ENCODE measurements at places on chromosomes 3 and 15.

- no peak for DNase-seq
Measured at GRCh38 chr3:10469441-10470119, 35.8 kb downstream of the ATP2B2 start.

DNA sequence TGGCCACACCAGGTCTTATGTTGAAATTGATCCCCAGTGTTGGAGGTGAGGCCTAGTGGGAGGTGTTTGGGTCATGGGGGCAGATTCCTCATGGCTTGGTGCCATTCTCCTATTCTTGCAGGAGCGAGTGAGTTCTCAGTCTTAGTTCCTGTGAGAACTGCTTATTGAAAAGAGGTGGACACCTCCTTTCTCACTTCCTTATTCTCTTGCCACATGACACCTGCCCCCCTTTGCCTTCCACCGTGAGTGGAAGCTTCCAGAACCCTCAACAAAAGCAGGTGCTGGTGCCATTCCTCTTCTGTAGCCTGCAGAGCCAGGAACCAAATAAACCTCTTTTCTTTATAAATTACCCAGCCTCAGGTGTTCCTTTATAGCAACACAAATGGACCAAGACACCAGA lies 318.1 kb upstream of the MCTP2 start:
- no peak for DNase-seq

DNA sequence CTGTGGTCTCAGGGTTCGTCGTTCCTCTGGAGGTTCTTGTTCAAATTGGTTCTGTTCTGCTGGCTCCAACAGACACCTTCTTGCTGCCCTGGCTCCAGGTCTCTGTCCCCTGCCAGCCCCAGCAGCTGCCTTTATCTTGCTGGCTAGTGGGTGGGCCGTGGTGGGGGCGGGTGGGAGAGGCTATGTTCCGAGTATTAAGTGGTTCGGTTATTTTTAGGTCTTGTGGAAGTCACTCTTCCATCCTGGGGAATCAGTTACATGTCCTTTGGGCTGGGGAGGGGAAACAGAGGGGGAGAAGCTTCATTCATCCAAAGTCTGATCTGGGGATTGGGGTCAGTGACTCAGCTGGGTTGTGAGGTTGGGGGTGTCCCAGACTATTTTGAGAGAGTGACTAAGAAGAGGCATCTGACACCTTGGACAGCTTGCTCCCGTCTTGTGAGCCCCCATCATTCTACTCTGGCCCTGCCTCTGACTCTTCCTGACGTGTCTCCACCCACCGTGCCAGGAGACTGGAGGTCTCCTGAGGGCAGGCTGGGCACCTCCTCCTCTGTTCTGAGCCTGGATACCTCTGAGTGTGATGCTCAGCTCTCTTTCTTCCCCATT lies at the start of gene XIRP1:
Gene XIRP1, minus strand, starts transcription at position 106 of the 603 bp plus-strand sequence. CDS start 3,150 bp downstream, outside the sequence.
- no peak for DNase-seq

DNA sequence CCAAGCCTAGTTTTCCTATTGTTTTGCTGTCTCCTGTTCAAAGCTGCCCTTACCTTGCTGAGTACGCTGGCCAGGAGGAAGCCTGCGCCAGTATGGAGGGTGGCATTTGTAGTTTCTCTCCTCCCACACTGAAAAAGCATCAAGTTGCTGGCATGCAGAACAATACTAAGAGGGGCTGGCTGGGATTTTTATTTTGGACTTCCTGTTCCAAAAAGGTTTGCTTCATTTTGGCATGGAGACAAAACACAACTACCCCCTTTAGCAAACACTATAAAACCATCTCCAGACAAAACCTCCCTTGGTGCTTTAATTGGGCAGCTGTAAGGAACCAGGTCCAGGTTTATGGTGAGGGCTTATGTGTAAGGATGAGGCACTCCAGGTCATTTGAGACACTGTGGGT lies 457.6 kb downstream of the PDCD6IP start:
- no peak for DNase-seq

- DNase-seq, result no peak
Measured at GRCh38 chr3:57977818-57978235, 30.4 kb upstream of the FLNB start.

GRCh38 chr3:168889666-168890065 lies 773.8 kb downstream of the MECOM start:
- DNase-seq, result no peak

DNA sequence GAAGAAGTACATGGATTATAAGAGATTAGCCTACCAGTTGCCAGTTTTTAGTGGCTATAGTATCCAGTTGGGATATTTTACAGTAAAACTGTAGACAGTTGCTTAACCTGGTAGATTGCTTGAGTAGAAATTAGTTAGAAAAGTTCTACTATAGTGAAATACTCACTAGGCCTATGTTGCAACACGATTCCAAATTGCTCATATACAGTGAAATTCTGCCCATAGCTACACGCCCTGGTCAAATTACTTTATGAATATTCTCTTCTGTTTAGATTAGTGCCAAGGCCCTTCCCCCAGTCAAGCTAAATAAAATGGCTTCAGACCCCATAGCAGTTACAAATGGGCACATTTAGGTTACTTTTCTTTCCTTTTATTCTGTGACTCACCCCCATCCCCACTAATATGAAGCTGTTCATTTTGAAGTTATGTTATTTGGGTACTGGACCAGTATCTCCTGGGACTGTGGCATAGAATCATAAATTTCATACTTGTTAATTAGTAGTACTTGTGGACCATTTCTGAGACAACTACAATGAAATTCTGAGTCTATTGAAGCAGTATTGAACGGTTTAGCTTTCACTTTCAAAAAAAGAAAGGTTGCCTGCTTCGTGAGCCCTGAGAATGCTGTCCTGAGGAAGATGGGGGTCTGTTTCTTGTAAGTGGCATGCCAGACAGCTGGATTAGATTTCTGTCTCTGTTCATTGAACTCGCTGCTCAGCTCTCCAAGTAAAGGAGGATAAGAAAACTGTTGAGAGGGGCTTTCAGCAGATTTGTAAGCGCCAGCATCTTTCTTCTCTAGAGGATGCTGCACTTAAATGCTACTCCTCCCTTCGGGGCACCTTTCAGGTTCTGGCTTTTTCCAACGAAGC lies 65.8 kb upstream of the CFAP20DC start:
- DNase-seq, result no peak

DNA sequence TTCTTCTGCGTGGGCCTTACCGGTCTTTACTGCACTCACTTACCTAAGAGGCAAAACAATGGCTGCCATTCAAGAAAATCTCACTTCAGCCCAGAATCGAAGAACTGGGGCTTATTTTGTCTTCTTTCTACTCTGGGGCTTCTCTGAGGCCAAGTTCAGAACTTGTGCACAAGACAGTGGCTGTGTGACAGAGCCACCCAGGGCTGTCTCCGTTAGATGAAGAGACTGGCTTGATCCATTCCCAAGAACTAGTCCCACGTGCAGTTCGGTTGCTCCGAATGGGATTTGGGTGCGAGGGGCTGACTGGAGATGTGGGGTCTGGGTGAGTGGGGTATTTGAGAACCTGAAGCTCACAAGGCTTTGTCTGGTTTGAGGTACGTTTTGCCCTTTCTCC lies 795 bp upstream of the TCF12 start:
- DNase-seq, result no peak

- DNase-seq, result no peak
Measured at GRCh38 chr15:36501063-36501678, 78.3 kb upstream of the CDIN1 start.

GRCh38 chr3:150351398-150351797 lies 56.7 kb upstream of the TSC22D2 start:
- DNase-seq, result no peak

DNA sequence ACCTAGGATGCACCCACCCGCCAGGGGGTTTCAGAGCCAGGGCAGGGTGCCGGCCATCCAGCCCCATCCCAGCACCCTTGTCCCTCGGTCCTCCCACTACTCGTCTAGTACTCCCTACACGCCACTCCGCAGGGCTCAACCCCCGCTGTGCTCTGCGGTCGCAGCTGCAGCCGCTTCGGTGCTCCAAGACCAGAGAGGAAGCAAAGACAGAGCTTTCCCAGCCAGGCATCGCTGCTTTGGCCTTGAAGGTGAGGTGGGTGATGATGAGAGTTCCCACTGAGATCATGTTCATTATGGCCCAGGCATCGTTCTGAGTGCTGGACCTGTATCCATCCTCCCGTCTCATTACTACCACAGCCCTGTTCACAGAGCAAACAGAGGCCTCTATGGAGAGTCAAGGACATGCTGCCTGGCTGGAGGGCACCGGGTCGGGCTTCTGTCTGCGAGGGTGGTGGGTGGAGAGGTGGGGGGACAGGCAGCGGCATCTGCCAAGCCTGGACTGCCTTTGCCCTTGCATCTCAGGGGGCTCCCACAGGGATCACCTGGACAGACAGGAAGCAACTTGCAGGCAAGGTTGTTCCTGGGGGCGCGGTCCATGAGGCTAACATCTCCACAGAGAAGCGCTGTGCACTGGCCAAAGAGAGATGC lies 66.9 kb downstream of the KLF13 start:
- no peak for DNase-seq

DNA sequence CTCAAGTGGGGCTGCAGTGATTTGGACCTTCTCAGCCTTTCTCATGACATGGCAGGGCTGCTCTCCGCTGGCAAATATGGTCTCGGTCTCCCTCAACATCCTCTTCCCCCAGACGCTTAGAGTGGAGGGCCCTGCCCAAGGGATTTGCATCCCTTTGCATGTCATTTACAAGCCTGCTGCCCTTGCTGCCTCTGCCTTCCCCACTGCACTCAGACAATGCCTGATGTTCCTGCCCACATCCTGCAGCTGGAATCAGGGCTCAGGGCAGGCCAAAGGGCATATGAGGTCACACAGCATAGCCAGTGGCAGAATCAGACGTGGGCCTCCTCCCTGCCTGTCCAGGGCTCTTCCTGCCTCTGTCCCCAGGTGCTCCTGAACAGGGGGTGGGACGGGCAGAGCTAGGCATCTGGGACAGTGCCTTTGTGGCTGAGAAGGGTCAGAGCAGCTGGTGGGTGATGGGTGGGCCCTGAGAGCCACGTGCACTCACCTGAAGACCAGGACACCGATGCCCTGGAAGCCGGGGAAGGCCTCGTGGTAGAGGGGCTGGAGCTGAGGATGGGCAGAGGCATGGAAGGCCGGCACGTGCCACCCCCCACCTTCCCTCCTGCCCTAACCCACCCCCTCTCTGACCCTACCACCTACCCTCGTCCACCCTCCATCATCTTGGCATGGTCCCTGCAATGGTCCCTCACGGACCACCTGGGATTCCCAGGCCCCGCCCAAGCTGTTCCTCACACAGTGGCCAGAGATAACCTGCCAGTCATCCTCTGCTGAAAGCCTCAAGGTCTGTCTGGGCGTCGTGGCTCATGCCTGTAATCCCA lies 27.4 kb upstream of the GOLGA6C start:
- DNase-seq, result no peak

- no peak for DNase-seq
Measured at GRCh38 chr3:60758831-60759230, 492.4 kb downstream of the FHIT start.

- DNase-seq, result no peak
Measured at GRCh38 chr3:49124991-49125670, 4.5 kb upstream of the USP19 start.

- no peak for DNase-seq
Measured at GRCh38 chr3:128878556-128879124, 780 bp upstream of the ACAD9 start.

GRCh38 chr3:70277304-70277703 lies 35.1 kb downstream of the MDFIC2 start:
- no peak for DNase-seq

DNA sequence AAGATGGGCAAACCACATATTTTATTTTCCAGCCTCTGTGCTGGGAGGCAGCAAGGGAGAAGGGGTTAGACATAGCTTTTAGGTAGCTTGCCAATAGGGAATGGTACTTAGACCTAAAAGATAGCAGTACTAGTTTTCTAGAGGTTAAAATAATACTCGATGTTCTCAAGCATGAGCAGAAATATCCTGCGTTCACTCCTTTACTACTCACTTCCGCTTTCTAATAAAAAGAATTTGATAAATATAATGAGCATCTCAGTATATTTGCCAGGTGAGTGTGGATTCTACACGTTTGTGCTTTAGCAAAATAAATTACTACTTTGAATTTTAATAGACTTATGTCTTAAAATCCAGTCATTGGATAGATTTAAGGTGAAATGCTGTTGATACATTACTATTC lies 39.4 kb upstream of the CD47 start:
- DNase-seq, result no peak

- no peak for DNase-seq
Measured at GRCh38 chr15:43872416-43873020, 45.7 kb downstream of the WDR76 start.

GRCh38 chr15:23594252-23594770 lies 28.8 kb downstream of the MKRN3 start:
- no peak for DNase-seq

DNA sequence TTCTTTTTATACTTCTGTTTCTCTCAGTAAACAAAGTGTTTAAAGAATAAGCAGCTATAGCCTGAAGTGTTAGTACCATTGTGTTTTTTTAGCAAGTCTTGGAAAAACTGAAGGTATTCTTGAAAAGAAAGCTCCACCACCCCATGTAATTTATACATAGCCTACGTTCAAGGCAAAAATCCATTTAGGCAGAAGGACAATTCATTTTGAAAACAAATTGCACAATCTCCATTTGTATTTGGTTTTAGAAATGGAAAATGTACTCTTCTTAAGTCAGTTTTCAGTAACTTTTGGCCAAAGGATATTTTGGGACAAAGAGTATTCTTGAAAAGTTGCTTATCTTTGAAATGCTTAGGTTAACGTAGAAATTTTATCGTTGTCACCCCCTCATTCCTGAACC lies 34.5 kb downstream of the PTPRG start:
- DNase-seq, result no peak

- no peak for DNase-seq
Measured at GRCh38 chr3:147380977-147381376, 25.4 kb downstream of the ZIC4 start.

GRCh38 chr3:109943181-109943580 lies 605.8 kb upstream of the DPPA4 start:
- no peak for DNase-seq

- DNase-seq, result no peak
Measured at GRCh38 chr3:13487403-13487802, 7.3 kb downstream of the HDAC11 start.

- no peak for DNase-seq
Measured at GRCh38 chr3:99429502-99429901, 208.9 kb upstream of the COL8A1 start.

DNA sequence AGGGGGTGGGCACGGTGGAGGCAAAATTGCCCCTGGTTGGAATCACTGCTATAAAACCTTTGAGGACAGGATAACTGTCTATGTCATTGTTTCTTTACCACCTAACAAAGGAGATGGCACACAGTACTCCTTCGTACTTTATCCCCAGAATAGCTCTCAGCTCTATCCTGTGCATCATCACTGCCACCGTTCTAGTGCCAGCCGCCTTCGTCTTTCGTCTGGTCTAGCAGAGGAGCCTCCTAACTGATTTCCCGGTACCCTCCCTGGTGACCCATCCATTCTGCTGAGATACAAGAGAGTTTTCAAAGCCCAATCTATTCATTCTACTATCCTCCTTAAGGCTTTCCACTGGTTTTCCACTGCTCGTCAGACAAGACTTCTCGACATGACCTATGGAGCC lies 67.9 kb upstream of the PRICKLE2 start:
- no peak for DNase-seq

DNA sequence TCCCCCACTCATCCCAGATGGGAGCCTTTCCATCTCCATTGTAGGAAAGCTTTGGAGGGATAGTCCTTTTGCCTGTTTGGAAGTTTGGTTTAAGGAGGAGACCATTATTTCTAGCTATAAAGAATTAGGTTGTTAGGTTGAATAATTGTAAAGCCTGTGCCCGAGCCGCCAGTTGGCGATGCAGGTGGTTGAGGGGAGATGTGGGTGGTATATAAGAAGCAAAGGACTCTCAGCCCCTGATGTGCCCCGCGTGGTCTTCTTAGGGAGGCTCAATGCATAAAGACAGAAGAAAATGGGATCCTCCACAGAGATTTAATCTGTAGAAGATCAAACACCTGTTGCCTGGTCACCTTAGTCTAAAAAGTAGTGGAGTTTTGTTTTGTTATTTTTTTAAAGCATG lies 55.7 kb downstream of the CHDH start:
- no peak for DNase-seq
